Activated T-cell treated with anti-CD3 and anti-CD28 coated beads for 1 hour (primary cell): ENCODE measurements at places on chromosomes 3 and 15.

- DNase-seq, result no peak
These were observed 10.9 kb upstream of the IL16 start for GRCh38 chr15:81185631-81186295.

DNA sequence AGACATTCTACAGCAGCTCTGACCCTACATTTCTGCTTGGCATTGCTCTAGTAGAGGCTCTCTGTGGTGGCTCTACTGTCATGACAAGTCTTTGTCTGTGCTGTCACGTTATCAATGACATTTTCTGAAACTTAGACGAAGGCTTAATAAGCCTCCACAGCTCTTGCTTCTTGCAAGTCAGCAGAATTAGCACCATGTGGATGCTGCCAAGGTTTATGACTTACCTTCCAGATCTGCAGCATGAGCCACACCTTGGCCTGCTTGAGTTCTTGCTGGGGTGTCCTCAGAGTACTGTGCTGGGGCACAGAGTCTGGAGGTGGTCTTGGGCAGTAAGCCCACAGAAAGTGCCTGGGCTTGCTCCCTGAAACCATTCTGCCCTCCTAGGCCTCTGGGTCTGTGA is 9.8 kb downstream of the RTP1 start:
- no peak for DNase-seq

DNA sequence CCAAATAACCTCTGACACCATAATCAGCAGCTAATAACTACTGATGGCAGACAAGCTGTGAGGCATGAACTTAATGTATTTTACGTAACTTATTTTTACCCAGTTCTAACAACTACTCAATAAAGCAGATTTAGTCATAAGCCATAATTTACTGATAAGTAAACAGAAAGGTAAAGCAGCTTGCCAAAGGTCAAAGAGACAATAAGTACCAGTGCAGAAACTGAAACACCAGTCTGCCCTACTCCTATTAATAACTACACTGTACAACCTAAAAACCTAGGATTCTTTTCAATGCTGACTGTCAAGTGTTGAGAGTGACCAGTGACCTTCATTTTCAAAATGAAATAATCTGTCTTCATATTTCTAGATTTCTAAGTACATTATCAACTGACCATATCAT is 152.2 kb downstream of the NR2E3 start:
- no peak for DNase-seq

DNA sequence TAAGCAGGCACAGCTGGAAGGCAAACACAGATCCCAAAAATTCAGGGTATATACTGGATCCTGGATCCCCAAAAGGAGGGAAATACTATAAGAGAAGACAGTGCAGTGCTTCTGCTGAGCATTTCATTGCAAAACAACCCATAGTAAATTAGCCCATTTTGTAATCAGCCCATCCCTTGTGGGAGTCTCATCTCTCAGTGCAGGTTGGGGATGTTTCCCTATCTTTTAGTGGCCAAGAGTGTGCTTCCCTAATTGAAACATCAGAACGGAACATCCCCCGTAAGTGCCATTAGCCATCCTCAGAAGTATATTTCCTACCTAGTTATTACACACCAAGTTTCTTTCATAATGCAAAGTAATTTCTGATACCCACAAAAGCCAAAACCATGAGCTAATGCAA is 11.2 kb upstream of the MTMR14 start:
- DNase-seq, result no peak

- DNase-seq, result no peak
These were observed 18.7 kb downstream of the CRBN start for GRCh38 chr3:3160826-3161225.

DNA sequence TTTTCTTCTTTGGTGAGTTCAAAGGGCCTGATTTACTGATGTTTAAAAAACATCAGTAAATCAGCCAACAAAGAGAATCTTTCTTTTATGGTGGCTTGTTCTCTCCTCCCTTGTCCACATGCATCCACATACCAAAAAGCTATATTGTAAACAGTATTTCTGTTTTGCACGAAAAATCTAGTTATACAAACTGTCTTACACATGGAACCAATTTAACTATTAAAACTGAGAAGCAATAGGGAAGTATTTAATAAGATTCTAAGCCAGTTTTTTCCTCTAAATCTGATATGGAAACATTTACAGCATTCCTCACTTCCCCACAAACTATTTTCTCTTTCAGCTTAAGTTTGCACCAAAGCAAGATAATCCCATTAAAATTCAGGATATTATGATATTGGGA is 110.8 kb upstream of the ICE2 start:
- DNase-seq, result no peak

DNA sequence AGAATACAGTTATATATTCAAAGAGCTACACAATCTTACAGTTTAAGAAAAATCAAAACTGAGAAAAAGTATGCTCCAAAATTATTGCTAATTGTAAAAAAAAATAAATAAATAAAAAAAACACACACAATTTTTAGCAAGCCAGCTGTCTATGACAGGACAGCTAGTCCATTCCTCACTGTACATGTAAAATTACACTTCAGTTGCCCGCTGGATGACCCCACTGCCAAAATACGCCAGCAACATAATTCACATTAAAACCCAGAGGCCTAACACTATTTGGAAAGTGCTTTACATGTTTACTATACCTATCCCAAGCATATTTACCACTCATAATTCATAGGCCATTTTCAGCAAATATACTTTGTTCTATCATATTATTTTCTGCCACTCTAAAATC is 5.8 kb downstream of the MYO9A start:
- no peak for DNase-seq

DNA sequence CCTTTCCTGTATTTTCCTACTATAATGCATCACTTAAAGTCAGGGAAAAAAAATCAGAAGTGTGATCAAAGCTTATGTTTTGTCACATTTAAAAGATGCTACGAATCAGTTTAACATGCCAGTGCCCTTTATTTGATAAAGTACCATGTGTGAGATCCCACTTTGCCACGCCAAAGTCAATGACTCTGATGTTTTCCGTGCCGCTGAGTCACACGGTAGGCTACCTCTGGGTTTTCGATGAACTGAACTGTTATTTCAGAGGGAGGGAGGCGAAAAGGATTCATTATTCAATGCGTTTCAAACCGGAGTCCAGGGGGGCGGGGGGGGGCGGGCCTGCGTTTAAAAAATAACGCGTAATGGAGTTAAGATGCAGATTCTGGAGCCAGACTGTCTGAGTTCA is 203.0 kb downstream of the ABHD5 start:
- DNase-seq, result no peak

DNA sequence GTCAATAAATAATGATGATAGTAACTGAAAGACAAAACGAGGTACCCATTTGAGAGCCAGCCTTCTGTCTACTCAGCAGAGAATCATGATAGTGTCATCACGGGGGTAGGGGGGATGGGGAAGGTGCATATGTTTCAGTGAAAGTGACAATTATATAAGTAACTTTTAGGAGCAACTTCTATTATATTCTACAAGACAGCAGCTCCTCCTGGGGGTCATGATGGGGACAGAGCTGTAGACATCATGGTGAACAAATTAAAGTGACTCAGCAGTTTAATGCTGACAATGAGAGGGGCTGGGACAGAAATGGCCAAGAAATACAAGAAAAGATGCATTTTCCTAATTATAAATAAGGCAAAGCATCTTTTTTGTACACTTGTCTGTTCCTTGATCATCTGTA is 11.8 kb downstream of the CAPN3 start:
- DNase-seq, result no peak

- no peak for DNase-seq
These were observed 1.0 kb downstream of the UBE2E1 start for GRCh38 chr3:23806534-23807423.

DNA sequence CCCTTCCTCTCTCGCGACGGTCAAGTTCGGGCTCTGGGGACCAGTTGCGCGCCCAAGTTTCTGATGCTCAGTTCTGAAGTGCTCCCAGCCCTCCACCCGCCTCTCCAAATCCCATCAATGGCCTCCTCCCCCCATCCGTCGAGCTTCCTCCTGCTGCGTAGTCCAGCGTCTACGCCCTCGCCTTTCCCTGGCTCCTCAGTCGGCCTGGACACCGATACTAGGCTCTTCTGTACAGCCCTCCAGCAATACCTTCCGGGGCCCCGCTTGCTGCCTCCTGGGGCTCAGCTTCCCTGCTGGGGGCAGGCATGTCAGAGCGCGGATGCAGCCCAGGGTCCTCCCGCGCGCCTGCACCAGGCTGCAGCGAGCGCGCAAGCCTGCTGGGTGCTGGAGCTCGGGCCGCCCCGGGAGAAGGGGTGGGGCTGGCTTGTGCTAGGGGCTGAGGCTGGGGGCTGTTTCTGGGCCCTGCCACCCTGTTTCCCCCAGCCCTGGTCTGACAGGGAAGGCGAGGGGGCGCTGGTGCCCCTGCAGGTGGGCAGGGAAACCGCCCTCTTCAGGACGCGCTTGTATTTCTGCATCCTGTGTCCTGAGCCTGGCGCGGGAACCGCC is 353.3 kb upstream of the SUCLG2 start:
- peak; percentile 6 for DNase-seq

- DNase-seq, result no peak
These were observed 30.4 kb upstream of the ATP1B3 start for GRCh38 chr3:141846050-141846433.

GRCh38 chr3:46222435-46223161 is 14.5 kb upstream of the CCR1 start:
- no peak for DNase-seq

- no peak for DNase-seq
These were observed 449 bp downstream of the ROBO1 start for GRCh38 chr3:79767194-79767904.

DNA sequence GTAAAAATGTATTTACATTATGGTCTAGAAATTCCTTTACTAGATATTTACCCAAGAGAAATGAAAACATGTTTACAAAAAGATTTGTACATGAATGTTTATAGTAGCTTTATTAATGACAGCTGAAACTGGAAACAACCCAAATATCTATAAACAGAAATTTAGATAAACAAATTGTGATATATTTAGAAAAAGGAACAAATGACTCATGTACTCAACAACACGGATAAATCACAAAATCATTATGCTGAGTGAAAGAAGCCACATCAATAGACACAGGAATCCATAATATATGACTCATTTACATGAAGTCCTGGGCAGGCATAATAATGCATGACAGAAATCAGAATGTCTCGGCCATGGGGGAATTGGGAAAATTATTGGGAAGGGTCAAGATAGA is 1020.2 kb downstream of the SQOR start:
- no peak for DNase-seq

GRCh38 chr3:120169407-120169806 is 75.2 kb upstream of the GSK3B start:
- no peak for DNase-seq

- peak; percentile 30 for DNase-seq
These were observed 315.8 kb upstream of the SATB1 start for GRCh38 chr3:18740631-18741583.

DNA sequence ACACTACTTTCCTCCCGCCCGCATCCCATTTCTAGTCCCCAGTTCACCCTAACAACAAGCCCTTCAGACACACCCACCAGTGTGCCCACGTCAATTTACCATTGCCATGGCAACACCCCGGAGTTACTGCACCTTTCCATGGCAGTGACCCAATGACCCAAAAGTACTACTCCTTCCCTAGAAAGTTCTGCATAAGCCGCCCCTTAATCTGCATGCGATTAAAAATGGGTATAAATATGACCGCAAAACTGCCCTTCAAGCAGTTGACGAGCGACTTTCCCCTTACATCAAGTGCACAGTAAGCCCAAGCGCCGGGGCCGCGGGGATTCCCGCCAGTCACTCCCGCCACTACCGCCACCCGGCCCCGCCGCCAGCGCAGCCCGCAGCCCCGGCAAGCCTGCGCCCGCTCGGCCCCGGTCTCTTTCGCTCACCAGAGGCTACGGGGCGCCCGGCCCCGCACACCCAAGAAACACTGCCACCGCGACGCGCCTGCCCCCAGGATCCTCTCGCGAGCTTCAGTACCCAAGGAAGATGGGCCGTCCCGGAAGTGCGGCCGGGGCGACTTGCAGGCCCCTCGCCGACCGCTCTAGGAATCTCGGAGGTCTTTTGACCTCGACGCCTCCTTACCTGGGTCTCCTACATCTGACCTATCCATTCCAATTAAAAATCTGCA is 27.2 kb upstream of the ZNF502 start:
- peak; percentile 31 for DNase-seq

DNA sequence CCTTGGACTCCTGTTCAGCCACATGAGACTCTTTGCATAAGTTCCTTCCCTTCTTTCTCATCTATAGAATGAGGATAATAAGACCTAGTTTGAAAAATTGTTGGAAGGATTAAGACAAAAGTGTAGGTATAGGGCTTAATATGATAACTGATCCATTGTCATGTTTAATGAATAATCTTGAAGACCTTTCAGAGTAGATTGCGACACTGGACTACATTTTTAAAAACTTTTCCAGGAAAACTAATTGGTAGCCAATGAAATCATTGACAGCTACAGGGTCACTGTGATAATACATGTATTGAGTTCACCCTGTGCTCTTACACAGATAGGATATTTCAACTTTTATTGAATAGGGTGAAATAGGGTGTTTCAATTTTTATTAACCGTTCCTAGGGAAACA is 78.5 kb upstream of the FBN1 start:
- no peak for DNase-seq

DNA sequence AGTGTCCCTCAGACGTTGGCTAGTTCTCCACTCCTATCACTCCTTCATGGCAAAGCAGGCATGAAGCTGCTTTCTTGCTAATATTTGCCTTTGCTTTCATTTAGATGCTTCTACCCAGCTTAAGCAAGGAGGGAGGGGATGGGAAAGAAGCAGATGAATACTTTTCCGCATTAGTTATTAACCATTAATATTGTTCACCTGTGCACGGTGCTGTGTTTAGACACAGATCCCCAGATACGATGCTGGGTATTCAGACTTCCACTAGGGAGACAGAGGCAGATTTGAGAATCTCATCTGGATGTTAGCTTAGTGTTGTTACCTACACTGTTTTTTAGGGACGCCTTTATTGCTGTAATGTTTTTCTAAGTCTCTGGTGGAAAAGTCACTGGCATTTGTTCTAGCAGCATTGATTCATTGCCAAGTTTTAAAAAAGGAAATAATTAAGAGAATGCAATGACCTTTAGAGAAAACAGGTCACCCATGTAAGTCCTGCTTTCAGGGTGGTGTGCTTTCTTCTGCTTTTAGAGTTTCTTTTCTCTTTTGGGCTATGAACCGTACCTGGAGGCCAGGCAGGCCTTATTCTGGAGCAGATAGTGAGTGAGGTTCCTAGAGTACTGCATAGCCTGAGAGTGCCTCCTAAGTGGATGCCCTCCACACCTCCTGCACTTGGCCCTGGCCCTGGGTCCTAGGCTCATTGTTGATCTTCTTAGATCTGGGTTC is 55.5 kb downstream of the MYZAP start:
- DNase-seq, result no peak

DNA sequence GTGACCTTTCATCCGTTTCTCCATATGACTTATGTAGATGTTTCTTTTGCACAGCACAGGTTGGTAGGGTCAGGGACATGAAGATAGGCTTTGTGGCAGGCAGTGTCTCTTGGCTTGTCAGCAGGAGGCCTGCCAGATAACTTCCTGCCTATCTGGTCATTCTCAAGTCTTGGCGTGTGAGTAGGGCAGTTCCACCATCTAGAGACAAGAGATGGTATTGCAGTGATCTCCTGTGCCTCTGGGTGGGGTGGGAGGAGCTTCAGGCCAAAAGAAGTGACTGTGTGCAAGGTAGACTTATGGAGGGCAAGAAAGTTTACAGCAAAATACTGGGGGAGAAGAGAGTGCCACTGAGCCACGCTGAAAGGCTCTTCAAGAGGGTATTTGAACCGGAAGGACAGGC is 11.0 kb downstream of the TEX264 start:
- peak; percentile 52 for DNase-seq

GRCh38 chr15:68055224-68055705 is 1.1 kb downstream of the PIAS1 start:
- peak; percentile 25 for DNase-seq

- DNase-seq, result no peak
These were observed 2.0 kb downstream of the DRD3 start for GRCh38 chr3:114176890-114177289.
